ENCODE measurements at places on chromosomes 6 and 20.
A peak's percentile ranks its signal among the peaks of the same experiment; 100 is the strongest.

- DNase-seq = no peak
Measured at GRCh38 chr6:83359638-83360037, 71.2 kb downstream of the ME1 start.

- DNase-seq = no peak
Measured at GRCh38 chr6:3489961-3490624, 33.2 kb upstream of the SLC22A23 start.

DNA sequence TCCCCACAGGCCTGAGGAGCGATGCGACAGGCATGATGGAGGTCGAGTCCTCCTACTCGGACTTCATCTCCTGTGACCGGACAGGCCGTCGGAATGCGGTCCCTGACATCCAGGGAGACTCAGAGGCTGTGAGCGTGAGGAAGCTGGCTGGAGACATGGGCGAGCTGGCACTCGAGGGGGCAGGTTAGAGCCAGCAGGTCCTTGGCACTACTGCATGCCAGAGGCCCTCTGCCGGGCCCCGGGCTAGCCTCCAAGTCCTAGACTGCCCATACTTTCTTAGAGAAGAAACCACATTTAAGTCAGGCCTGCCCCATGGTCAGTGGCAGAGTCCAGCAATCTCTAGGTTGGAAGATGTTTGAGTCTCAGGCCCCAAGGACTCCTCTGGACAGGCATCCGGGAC, 32.1 kb downstream of the PKIG start:
- no peak for DNase-seq

DNA sequence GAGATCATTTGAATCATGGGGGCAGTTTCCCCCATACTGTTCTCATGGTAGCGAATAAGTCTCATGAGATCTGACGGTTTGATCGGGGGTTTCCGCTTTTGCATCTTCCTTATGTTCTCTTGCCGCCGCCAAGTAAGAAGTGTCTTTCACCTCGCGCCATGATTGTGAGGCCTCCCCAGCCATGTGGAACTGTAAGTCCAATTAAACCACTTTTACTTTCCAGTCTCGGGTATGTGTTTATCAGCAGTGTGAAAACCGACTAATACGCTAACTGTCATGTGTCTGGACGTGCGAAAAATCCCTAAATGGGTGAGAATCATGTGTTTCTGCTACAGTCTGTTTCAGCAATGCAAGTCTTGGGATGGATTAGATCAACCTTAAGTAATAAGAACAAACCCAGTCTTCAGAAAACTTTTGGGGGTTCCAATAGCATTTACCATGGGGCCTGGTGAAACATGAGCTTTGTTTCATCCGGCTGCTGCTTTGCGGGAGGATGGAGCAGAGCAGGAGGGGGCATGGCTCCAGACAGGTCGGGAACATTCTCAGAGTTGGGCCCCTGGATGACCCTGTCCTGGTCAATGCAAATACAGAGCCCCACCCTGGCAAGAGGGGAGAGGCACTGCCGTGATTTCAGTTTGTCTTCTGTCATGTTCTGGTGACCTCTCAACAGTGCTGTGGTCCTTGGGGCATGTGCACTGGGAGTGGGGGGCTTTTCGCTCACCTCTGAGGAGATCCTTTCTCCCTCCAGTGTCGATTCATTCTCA, 41.5 kb downstream of the CTCFL start:
- DNase-seq = no peak

- peak; percentile 7 for DNase-seq
Measured at GRCh38 chr6:167933290-167933689, 64.2 kb upstream of the KIF25 start.

GRCh38 chr6:122048570-122048969, 350.9 kb upstream of the HSF2 start:
- no peak for DNase-seq

DNA sequence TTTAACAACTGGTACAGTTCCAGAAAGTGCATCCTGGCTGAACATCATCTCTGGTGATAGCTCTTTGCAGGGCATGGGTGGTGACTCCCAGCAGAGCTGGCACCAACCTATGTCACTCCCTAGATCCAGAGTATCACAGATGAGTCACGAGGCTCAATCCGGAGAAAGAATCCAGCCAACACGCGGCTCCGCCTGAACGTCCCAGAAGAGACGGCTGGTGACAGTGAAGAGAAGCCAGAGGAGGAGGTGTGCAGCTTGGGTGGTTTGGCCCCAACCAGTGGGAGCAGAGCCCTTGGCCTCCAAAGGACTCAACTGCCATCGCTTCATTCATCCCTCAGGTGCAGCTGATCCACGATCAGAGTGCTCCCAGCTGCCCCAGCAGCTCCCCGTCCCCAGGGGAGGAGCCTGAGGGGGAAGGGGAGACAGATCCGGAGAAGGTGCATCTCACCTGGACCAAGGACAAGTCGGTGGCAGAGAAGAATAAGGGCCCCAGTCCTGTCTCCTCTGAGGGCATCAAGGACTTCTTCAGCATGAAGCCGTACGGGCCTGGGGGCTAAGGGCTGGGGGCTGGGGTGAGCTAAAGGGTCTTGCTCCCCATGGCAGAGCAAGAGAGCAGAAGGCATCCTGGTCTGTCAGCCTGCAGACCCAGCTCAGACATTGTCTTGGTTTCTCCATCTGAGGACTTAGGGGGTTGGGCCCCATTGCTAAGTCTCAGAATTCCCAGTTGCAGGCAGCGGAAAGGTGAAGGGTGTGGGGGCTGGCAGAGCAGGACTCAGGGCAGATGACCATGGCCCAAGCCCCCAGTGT, 27.2 kb downstream of the SLC12A5 start:
- no peak for DNase-seq

DNA sequence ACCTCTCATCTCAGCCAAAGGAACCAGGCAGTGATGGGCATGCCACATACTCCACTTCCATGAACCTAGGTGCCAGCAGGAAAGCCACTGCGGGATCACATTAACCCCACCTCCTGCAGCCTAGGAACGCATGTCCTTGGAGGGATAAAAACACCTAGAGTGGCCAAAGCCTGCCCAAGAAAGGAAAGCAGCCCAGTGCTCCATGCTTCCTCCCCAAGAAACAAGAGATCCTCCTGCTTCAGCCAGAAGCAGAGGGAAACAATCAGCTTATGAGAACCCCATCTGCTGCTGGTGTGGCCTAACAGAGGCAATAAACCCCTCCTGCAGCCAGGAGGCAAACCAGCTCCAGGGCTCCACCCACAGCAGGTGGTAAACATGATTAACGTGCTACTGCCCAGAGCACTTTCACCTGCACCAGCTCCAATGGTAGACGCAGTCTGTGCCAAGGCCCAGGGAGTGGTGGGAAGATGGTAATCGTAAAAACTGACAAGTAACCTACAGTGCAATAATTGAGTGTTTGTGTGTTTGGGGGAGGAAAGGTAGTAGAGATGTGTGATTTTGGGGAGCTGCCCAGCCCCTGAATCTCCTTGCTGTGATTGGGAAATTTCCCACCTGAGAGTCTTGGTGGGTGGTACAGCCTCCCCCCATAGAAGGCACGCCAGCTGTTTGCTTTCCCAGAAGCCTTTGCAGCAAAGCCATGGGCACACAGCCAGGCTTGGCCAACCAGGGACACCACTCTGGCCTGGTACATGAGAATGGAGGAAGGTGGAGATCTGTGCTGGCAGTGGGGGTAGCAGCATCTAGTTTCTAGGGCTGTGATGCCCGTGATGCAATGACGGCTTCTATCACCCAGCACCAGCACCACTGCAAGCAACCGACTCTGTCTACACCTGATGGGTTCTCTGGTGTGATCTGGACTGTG, 50.6 kb upstream of the TBC1D7 start:
- DNase-seq = no peak

- no peak for DNase-seq
Measured at GRCh38 chr6:92274588-92274987, 1144.8 kb downstream of the EPHA7 start.

DNA sequence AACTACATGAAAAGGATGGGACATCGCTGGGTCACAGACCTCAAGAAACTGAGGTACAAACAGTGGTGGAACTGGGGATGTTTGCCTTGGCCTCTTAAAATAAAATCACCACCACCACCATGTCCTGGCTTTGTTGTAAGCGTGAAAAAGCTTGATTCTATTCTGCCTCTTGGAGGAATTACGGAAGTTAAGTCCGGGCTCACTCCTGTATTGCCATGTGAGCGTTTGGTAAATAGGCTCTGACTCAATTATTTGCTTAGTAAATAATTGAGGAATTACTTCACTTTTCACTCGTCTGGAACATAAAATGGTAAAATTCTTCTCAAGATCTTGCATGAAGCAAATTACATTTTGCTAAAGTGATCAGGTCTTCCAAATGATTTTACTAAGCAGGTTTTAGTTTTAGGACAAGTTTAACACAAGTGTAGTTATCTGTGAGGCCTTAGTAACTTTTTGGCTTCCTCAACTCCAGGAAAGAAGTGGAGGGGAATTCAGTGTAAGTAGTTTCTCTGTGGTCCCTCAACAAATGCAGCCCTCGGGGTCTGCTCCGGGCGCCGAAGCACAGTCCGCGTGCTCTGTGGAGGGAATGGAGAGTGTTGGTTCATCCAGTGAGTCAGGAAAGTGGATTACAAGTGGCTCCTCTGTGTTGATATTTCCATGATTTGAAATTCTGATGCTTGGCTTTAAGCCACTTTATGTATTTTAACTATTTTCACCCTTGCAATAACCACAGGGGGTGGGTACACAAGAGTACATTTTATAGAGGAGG, 23.8 kb downstream of the IYD start:
- DNase-seq = no peak

Data from activated CD4-positive, alpha-beta T cell treated with anti-CD3 and anti-CD28 coated beads, Interleukin-2, amount 10 ng/mL, durations not matched to agents 24 days and 14 days (primary cell).